ENCODE measurements at places on chromosomes 3 and 15. TPM values are rescaled to one million over a fixed set of nuclear protein-coding genes. Genes with fewer than 3 reads are reported as not detected.
A peak's percentile ranks its signal among the peaks of the same experiment; 100 is the strongest.

The CSPG4 gene
- 0.05 TPM for total RNA-seq

The LNP1 gene
- total RNA-seq: 1.2 TPM

The TLR9 gene
- not detected for total RNA-seq

The SPATA16 gene
- not detected for total RNA-seq

The GOLGA8H gene
- 0.70 TPM for total RNA-seq

The ZNF280D gene
- 30.5 TPM for total RNA-seq

The DPPA2 gene
- total RNA-seq: not detected

The NEDD4 gene
- total RNA-seq: 60.3 TPM

The CLK3 gene
- 62.8 TPM for total RNA-seq

The UBE3A gene
- total RNA-seq: 101 TPM

DNA sequence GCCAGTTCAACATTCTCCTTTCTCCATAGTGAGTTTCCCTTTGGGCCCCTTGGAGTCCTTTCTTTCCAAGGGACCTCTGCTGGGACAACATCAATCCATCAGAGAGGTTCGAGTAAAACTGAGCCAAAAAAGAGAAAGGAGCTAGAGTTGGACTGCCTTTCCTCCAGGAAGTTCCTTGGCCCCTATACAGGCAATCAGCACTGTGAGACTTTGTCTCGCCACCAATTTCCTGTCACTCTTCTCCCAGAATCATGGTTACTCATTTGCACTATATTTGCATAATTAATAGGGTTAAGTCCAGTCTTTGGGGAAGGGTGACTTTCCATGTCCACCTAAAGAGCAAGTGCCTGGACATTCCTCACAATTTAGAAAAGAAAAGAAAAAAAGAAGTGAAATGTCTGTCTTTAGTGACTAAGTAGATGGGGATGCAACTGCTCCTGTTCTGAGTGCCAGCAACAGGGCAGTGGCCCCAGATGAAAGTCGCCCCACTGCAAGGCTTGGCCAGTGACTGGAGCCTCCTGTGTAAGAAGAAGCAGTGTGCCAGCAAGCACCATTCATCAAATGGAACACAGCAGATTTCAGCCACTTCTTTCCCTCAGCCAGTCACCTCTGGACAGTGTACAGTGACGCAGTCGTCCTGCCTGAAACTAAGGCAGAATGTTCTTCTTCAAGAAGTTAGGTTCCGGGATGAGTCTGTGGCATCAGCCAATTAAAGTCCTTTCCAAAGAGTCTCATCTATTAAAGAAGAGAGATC is 91.6 kb downstream of the FSIP1 start:
- DNase-seq: no peak

- DNase-seq: peak; percentile 70
These were observed 505.9 kb upstream of the CFAP20DC start for GRCh38 chr3:59555593-59556315.

GRCh38 chr3:108292905-108293328 is 3.4 kb upstream of the HHLA2 start:
- no peak for DNase-seq

DNA sequence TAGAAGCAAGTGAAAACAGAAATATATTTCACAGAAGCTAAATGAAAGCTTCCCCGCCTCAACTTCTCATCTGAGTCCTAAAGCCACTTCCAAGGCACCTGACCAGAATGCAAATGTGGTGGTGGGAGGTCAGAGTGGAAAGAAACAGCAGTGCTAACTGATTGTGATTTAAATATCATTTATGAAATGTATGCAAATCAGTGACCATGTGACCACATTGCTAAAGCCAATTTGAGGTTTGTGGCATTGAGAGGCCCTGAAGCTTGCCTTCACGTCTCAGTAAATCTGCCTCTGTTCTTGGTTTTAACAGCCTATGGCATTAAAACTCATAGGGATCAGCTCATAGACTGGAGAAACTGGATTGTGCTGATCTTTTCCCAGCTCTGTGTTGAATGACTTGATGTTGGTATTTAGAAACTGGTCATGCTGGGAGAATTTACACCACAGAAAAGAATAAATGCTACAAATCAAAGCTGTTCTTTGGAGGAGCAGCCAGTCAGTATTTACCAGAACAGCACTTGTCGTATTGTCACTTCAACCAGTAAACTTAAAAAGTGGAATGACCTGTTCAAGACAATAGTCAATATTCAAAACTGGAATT is 481.4 kb upstream of the ALCAM start:
- no peak for DNase-seq

- DNase-seq: no peak
These were observed 198.2 kb upstream of the UMPS start for GRCh38 chr3:124532071-124532470.

DNA sequence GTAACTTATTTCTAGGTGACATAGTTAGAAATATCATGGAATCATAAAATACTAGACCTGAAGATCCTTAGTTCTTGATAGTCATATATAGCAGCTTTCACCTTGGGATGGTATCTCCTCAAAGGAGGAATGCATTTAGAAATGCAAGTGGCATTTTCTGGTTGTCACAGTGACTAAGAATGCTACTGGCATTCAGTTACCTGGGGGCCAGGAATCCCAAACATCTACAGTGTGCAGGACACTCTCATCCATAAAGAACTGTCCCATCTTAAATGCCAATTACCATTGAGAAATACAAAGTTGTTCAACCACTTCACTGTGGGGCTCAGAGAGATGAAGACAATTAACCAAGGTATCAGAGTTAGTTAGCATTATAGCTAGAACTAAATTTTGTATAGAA is 36.7 kb downstream of the MYH15 start:
- DNase-seq: no peak

- DNase-seq: no peak
These were observed 114.0 kb downstream of the LRRC28 start for GRCh38 chr15:99365242-99365641.

DNA sequence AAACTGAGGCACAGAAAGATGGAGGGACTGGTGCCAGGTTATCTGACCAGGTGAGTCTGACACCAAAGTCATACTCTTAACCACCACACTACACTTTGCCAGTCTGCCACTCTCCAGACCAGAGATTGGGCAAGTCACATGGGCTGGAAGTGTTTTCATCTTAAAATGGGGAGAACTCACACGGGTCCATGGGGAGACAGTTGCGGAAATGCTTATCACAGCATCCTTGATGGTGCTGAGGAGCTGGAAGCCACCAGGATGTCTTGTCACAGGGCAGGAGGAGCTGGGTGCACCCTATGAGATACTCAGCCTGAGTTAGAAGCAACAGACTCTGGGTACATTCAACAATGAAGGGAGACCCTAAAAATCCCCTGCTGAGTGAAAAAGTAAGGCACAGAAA is 4.8 kb downstream of the GALNT15 start:
- no peak for DNase-seq

- no peak for DNase-seq
These were observed 34.1 kb upstream of the NR2C2 start for GRCh38 chr3:14913071-14913925.

DNA sequence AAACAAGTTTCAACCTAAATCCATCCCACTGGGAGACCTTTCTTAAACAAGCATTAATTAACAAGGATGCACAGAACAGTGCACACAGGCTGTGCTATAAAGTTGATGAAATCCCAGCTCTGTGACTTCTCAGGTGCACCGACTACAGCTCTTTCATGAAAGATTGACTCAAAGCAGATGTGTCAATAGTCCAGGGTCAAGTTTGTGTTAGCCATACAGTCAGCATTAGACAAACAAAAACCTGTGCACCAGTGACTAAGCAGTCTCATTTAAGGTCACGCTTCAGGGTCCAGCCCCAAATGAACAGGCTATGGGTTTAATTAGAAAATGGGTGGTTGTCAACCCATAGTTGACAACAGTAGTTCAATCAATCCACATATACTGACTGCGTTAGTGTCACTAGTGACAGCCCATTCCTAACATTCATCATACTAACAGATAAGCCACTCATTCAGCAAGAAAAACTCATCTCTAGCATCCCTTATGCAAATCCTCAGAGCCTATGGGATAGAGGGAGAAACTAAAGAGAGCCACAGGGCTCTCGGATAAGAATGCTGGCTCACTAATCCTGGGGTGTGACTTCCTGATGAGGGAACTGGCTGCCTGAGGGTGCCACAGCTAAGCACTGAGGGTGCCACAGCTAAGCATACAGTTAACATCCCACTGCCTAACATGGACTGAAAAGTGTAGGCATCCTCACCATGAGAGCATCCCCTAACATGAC is 84.1 kb downstream of the WNT5A start:
- peak; percentile 35 for DNase-seq

DNA sequence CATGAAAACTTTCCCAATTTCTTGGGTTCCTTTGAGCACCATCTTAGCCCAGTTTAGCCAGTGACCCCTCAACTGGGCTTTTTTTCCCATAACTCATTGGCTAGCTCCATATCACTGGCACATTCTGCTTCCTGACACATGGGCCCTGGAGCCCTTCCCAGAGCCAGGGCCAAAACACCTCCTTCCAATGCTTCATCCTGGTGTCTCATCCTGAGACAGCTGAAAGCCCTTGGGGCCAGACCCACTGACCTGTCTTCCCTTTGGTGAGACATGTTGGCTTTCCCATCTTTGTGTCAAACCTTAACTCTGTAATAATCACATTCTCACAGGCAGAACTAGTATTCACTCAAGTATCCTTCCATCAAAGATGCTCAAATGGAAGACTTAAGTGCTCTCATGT is 82.6 kb upstream of the SMAD3 start:
- no peak for DNase-seq

- DNase-seq: peak; percentile 82
These were observed 120.9 kb downstream of the SAMMSON start for GRCh38 chr3:70120357-70120966.

DNA sequence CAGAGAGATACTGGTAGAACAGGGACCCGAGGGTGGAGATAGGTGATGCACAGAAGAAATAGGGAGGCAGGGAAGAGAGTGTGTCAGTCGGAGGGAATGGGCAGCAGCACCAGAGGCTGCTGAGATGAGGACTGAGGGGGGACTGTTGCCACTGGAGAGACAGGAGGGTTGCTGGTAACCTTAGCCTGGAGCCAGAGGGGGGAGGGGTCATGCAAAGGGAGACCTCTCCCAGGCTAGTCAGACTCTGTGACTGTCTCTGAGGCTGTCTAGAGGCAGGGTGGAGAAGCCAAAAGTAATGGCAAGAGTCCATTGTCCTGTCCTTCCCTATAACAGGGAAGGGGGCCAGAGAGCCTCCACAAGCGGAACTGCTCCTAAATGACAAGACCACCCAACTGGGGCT is 2.1 kb upstream of the DLEC1 start:
- no peak for DNase-seq

- no peak for DNase-seq
These were observed 190.7 kb downstream of the ZIC4 start for GRCh38 chr3:147215660-147216059.

- DNase-seq: no peak
These were observed 2.8 kb downstream of the CAV3 start for GRCh38 chr3:8736436-8736835.

DNA sequence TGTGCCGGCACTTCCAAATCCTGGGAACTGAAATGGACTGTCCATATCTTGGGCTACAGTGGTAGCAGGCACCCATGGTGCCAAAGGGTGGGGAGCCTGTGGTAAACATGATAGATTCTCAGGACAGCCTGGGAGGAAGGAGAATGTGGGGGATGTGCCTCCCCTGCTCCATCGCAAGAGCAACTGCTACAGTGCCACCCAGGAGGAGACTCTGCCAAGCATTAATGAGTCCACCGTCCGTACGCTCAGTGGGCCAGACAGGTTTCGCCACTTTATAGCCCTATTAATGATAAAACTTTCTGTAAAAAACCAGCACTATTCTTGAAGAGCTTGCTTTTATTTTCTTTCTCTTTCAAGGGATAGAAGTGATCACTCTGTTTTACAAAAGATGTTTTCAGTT is 75.2 kb downstream of the FMN1 start:
- DNase-seq: no peak

GRCh38 chr3:195853036-195853435 is 41.3 kb upstream of the MUC4 start:
- no peak for DNase-seq

DNA sequence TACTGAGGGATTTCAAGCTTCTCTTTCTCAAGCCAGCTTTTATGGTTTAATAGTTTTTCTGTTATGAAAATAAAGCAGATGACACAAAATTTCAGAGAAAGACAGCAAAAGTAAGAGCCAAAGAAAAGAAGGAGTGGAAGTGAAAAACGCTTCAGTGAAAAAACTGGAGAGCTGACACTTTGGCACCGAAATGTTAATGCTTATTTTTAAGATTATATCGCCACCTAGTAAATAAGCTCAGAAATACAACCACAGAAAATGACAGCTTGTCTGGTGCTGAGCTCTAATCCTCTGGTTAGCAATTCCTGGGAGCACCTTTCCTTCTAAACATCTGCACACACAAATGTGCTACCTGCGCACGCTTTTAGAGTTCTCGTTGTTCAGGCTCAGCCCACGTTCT is 101.6 kb downstream of the ZPLD1 start:
- DNase-seq: peak; percentile 55

DNA sequence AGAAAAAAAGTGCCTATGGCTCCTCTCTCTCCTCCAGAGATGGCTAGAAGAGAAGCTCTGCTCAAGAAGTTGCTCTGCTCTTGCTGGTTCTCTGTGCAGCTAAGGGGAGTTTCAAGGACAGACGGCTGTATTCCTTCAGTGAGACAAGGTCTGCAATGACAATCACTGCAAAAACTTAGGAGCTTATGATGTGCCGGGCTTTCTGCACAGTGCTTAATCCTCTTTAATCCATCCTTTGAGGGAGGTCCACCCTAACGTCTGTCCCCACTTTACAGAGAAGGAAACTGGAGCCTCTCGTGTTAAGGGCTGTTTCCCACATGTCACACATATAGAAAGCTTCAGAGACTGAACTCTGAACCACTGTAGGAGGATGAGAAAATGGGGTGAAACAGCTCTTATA is 260.6 kb downstream of the MEX3B start:
- no peak for DNase-seq

All from MCF 10A (cell line).